Epithelial cell of proximal tubule (primary cell): ENCODE measurements at places on chromosomes 3 and 15. TPM values are rescaled to one million over a fixed set of nuclear protein-coding genes. Genes with fewer than 3 reads are reported as not detected.

Gene SPATA12
- total RNA-seq, result 0.06 and 0.43 TPM in 2 replicates

DNA sequence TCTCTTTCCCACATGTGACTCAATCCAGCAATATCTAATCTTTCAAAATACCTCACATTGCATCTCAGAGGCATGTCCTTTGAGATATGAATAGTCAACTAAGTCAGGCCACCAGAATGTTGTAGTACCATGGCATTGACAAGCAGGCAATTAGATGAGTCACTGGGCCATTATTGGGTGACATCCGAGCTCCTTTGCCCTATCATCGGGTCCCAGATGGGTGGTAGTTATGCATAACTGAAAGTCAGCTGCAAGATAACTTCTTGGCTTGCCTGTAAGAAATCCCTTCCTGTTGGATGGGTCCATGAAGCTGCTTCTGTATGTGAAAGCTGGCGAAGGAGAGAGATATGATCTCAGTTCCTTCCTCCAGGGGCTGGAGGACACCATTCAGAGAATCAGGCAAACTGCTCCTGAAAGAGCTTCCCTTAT is 32.8 kb downstream of the ARRDC4 start:
- DNase-seq, result no peak

GRCh38 chr3:103083848-103084631 is 649.2 kb downstream of the ZPLD1 start:
- no peak for DNase-seq

Gene C3orf49
- total RNA-seq, result not detected in 2 replicates

DNA sequence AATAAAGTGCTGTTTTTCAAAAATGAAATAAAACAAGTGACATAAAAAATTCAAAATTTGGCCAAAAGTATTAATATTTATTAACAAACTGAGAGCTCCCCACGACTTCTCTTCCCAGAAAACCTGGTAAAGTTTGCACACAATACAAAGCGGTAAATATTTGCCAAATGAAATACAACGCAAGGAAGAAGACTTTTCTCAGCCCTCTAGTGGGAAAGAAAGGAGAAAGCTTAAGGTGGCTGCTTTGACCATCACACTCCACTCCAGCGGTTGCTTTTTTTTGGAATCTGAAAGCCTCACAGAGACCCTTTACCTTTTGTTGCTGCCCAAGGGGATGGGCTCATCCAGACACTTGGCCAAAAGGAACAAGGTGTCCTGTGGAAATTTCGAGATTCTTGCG is 1.1 kb upstream of the GK5 start:
- DNase-seq, result no peak

GRCh38 chr15:52105846-52106245 is 6.7 kb downstream of the BCL2L10 start:
- DNase-seq, result no peak
